Ovary (tissue), 10 donors: ENCODE measurements at places on chromosomes 6 and 20.

GRCh38 chr6:28922004-28922820, 1.6 kb downstream of the TRIM27 start:
- no peak for DNase-seq

GRCh38 chr6:166774770-166775169, 147.7 kb upstream of the RPS6KA2 start:
- no peak for DNase-seq

DNA sequence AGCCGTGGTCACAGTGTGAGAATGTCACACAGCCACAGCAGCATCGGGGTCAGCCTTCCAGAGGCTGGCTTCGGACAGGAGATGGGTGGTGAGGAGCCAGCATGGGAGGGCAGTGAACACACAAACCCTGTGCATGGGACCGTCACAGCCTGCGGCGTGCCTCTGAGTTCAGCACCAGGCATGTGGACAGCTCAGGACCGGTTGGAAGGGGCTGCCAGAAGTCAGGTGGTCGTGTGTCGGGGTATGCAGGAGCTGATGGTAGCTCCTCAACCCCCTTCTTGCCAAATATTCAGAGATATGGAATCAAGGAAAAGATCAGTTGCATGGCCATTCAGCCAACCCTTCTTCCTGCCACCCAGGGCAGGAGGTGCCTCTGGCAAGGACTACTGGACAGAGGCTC, 28.2 kb downstream of the MYT1 start:
- DNase-seq: no peak

DNA sequence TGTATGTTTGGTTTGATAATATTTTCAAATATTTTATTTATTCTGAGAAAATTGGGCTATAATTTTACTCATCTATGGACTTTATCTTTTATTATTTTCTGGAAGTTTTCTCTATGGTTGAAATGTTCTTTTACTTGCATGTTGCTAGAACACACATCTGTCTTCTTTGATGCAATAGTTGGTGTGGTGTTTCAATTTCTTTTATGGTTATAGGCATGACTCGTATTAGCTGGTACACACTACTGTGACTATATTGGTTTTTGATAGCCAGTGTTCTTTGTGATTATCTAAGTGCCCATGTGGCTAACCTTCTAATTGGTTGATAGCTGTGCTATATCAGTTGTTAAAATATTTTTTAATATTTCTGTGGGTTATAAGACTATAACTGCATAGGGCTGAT, 1343.3 kb upstream of the GJE1 start:
- no peak for DNase-seq

DNA sequence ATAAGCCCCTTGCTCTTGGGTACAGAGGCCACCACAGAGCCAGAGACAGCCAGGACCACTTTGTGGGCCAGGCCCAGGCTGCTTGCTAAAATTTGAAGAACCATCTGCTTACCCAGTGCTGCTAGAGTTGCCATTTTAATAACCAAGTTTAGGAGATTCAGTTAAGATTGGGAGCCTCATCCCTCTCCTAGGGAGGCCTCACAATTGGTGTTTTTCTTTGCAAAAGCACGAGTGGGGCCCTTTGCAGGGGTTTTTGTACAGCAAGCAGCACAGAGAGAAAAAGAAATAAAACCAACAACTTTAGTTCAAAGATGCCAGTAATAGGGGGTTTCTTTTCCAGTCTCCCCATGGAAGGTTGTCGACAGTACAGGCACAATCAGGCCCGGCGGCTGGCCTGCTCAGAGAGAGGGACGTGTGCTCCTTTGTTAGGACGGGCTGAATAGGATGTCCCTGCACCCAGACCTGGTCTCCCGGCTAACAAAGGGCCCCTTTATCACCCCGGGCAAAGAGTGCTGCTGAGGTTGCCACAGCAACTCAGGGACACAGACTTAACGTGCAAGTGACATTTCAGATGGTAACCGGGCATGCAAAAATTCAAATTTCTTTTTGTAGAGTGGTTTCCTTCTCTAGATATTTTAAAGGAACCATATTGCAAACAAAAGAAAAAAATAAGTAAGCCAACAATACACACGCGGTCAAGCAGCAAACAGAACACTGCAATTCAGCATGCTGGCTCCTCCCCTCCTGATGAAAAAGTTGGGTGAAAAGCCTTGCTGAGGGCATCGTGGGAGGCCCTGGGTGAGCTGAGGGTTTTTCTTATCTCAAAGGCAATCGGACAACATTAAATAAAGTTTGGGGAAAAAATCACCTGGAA, 10.5 kb upstream of the TOX2 start:
- DNase-seq: no peak
